ENCODE measurements at places on chromosomes 3 and 15.

DNA sequence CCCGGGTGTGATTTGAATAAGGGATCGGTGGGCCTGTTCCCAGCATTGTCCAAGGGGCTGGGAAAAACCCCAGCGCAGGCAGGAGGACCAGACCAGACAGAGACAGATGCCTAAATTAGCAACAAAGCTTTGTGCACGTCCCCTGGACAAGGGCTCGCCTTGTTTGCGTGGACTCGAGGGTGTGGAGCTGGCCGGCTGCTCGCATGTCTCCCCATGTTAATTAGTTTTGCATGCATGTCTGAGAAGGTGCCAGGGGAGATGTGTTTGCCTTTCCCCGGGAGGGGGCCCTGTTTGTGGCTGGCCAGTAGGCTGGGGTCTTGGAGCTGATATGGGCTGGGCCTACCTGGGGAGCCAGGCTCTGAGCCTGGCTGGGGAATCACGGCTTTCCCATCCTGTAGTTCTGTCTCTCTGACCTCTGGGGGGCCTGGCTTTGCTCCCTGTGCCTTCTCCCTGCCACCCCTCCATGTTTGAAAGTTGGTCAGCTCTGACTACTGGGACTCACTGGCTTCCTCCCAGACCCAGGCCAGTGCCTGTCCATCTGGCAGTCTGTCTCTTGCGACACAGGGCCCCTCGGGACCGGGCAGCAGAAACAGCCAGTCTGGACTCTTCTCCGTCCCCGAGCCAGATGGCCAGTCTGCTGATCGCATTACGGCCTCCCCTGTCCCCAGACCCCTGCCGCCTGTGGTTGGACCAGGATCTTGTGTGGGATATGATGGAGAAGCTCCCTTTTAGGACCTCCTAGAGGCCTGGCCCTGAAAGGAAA, 55.4 kb upstream of the POLG start:
- no peak for DNase-seq

GRCh38 chr3:149020839-149021252, 29.5 kb downstream of the GYG1 start:
- DNase-seq = no peak

DNA sequence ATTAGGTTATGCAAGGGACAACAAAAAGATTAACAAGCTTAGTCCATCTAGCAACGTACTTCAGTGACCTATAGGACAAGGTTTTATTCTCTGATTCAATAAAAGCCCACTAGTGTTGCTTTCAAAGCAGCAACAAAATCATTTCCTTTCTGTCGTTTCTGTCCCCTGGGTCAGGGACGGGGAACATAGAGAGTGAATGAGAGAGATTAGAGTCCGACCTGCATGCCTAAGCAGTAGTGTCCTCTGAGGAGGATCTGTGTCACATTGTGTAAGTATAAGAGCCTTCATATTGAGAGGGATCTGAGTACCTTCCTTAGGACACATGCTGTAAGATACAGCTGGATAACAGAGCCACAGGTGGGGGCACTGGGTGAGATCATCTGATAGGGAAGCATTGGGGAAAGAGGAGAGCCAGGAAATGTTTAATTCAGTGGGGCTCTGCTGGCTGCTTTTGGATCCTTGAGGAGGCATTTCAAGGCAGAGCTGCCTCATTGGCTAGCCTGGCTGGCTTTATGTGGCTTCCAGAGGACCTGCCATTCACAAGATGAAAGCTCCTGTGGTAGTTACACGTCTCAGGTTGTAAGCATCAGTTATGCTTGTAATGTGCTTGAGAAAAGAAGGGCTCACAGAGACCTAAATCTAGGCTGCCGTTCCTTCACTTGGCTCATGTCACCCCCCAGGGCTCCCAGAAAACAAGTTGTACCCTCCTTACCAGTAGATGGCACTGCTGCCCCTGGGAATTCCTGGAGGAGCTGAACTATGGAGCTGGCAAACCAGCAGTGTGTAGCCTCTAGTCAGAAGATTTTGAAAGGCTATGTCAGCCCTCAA, 2.7 kb downstream of the TMEM108 start:
- DNase-seq = no peak

DNA sequence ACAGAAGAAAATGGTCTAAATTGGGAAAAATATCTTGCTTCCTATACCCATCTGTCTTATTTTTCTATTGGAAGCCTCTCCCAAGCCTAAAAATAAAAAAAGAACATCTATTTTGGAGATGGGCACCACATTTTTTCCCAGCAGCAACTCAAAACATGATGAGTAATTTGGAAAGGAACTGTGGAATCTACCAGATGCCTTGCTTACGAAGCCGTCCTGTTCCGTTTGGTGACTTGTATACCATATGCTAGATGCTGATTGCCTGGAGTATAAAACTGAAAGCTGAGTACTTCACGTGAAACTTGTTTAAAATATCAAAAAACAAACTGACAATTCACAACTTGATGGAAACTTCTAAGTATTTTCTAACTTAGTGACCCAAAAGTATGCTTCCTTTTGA, 491.0 kb downstream of the ROBO2 start:
- DNase-seq = no peak

DNA sequence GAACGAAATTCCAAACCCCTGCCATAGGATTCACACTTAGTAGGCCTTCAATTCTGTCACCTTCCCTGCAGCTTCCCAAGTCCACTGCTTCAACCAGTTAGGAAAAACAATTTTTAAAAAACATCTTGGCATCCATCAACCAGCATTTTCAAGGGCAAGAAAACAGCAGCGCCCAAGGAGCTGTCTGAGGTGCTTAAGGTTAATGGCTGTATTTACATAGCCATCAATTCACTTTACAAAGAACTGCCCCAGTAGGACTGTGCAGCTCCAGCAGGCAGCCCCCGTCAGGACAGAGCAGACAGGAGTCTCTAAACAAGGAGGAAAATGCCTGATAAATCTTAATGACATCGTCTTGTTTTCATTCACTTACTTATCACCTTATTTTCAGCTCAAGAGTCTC, 13.3 kb downstream of the TAFA4 start:
- no peak for DNase-seq

DNA sequence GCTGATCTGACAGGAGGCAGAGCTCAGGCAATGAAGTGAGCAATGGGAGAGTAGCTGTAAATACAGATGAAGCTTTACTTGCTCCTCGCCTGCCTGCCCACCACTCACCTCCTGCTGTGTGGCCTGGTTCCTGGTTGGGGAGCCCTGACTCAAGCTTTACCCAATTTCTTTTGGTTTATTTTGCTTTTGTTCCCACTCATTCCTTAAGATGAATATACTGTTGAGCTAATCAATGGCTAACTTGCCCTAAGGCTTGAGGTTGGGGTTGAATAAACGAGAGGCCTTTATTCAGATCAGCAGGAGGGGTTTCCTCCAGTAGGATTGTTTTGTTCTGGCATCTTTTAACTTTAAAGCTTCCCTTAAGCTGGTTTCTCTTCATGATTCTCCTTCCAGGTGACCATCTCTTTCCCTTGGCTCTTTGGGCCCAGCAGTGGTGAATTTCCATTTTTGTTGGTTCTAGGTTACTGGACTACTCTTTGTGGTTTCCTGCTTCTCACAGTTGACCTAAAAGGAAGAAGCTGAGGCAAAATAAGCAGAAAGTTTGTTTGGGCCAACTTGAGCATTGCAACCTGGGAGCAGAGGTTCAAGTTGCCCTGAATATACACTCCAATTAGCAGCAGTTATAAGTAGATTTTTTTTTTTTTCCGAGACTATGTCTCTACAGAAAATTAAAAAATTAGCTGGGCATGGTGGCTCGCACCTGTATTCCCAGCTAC, 44.4 kb downstream of the STARD9 start:
- DNase-seq = no peak

DNA sequence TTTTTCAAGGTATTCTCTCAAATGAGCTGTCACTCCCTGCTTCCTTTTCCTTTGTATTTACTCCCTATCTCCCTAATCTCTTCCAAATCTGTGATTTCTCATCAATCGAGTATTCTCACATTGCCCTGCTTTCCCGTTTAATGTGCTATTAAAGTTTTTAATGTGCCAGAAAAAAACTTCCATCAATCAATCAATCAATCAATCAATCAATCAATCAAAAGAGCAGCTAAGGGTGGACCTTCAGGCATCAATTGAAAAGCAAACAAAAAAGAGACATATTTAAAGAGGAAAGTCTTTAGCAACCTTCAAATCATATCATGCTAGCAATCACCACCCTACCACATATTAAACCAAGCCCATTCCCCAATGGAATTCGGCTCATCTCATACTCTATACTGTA, 58.9 kb downstream of the SATB1 start:
- no peak for DNase-seq

- DNase-seq = peak; percentile 34
These were observed 270.0 kb downstream of the NAALADL2 start for GRCh38 chr3:175129126-175129525.

GRCh38 chr3:188830893-188831292, 340.9 kb upstream of the TPRG1 start:
- no peak for DNase-seq
